ENCODE measurements at places on chromosomes 16 and 17.

- DNase-seq: no peak
These were observed 8.5 kb downstream of the TP53I13 start for GRCh38 chr17:29577001-29577370.

- DNase-seq: no peak
These were observed 40.9 kb upstream of the KCNJ16 start for GRCh38 chr17:70034158-70034557.

DNA sequence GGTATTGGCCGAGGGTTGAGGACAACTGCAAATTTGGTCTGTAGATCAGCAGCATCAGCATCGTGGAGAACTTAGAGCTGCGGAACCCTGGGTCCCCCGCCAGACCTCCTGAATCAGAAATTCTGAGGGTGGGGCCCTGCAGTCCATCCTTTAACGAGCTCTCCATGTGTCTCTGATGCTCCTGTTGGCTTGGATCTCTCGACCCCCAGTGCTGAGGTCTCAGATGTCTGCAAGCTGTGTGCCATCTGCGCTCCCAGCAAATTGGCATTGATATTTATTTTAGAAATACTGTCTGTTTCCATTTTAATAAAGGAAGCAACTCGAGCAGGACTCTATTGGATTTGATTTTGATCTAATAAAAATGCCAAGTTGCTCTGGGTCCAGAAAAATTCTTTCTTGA lies 250.0 kb downstream of the KATNIP start:
- peak; percentile 75 for DNase-seq

DNA sequence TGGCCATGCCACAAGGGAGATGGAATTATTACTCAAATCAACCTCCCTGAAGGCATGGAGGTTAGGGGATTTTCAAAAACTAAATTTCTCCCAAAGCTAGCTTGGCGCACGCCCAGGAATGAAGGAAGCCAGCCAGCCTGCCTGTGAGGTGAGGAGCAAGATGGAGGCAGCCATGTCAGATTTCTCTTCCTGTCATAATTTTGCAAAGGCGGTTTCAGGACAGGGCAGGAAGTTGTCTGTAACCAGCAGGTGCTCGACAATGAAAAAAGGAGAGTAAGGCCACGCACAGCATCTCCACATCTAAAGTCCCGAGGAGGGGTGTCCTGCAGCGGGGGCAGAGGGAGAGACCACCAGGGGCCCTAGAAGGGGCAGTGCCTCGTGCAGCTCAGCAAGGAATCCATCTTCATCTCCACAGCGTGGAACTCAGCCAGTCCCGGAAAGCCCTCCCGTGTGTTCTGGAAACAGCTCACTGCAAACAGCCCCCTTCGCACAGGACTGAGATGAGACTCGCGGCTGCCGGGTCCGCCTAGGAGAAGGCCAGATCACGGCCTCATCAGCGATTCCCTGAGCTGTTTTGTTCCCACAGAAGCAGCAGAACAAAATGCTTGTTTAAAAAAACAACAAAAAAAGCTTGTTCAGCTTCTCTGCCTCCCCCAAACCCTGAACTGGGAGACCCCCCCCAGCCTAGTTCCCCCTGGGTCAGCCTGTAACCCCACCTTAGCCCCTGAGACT lies 47.8 kb downstream of the SLC7A5 start:
- DNase-seq: no peak

- no peak for DNase-seq
These were observed 8.0 kb upstream of the PRSS27 start for GRCh38 chr16:2728034-2728433.

- DNase-seq: no peak
These were observed 29.9 kb upstream of the OR1G1 start for GRCh38 chr17:3157218-3157617.

DNA sequence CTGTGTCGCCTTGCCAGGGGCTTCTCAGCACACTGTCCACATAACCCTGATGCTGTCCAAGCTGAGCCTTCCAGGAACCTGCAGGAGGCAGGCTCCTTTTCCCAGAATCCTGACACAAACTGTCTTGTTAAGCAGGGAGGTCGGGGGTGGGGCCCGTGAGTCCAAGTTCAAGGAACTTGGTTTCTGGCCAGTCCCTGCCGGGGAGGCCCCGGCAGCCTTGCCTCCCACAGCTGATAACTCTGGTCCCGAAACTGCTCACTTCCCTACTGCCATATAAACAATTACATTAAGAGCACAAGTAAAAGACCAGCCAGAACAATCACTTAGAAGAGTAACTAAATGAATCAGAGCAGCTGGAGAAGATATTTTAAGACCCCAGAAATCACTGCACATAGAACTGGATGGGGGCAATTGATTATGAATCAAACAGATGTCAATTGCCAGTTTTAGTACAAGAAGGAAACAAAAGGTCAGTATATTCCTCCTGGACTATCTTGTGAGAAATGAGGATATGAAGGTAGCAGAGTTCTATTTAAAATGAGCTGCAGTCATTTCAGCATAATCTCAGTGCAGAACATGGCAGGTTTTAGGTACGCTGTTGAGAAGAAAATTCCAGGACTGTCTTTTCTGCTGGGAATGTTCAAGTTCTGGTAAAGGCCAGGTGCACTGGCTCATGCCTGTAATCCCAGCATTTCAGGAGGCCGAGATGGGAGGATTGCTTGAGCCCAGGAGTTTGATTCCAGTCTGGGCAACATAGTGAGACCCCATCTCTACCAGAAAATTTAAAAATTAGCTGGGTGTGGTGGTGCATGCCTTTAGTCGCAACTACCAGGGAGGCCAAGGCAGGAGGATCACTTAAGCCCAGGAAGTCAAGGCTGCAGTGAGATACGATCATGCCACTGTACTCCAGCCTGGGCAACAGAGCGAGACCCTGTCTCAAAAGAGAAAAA lies 169.8 kb downstream of the PITPNC1 start:
- no peak for DNase-seq

- DNase-seq: no peak
These were observed 34.8 kb downstream of the CYB5D2 start for GRCh38 chr17:4177806-4178205.

GRCh38 chr16:12091569-12092543 lies 115.3 kb downstream of the SNX29 start:
- DNase-seq: peak; percentile 40

- no peak for DNase-seq
These were observed 11.4 kb downstream of the PCTP start for GRCh38 chr17:55762086-55762858.

- no peak for DNase-seq
These were observed 839 bp downstream of the NKD1 start for GRCh38 chr16:50548909-50549560.

- DNase-seq: no peak
These were observed 2.7 kb downstream of the CBFA2T3 start for GRCh38 chr16:88974080-88974915.

GRCh38 chr16:67199808-67200198 lies 872 bp downstream of the ELMO3 start:
- DNase-seq: no peak

GRCh38 chr16:67672739-67673662 lies 6.4 kb downstream of the C16orf86 start:
- peak; percentile 32 for DNase-seq

DNA sequence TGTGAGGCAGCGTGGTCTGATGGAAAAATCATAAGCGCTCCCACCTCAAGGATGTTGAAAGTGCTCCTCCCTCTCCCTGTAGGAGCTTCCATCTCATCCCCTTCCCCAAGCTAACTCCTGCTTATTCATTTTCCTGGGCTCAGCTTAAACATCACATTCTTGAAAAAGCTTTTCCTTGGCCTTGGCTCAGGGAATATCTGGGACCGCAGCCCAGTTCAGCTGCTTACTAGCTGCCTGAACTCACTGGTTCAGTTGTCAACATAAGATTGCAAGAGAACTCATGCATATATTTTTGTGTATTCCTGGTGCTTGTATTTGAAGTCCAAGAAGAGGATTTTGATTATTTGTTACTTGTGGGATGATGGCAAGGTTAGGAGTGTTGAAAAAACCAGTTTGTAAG lies 91.5 kb downstream of the UTP18 start:
- no peak for DNase-seq

- no peak for DNase-seq
These were observed 360.9 kb downstream of the GRIN2A start for GRCh38 chr16:9821331-9821730.

GRCh38 chr17:6591599-6592158 lies 35.3 kb upstream of the PITPNM3 start:
- DNase-seq: no peak

- no peak for DNase-seq
These were observed 170.2 kb downstream of the CEP112 start for GRCh38 chr17:66021757-66022156.

DNA sequence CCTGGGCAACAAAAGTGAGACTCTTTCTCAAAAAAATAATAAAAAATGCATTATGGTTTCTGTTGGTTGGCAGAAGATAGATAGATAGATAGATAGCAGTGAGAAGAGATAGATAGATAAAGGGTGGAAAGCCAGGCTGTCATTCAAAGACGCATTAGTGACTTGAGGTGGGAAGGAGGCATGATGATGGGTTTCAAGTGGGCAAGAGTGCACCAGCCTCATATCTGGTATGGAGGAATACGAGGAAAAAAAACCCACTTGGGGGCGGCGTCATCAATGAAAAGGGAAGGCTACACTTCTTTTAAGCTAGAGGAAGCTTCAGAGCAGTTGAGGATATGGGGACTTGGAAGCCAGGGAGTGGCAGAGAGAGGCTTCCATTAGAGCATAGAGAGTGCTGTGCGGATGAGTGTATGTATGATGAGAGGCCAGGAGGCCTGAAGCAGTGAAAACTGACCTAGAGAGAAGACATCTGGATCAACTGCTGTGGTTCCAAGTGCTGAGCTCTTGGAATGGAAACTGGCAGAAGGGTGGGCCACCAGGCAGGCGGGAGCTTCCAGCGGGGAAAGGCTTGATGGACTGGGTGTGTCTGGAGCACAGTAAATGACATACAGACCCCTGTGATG lies 31.8 kb downstream of the CEP95 start:
- DNase-seq: no peak

DNA sequence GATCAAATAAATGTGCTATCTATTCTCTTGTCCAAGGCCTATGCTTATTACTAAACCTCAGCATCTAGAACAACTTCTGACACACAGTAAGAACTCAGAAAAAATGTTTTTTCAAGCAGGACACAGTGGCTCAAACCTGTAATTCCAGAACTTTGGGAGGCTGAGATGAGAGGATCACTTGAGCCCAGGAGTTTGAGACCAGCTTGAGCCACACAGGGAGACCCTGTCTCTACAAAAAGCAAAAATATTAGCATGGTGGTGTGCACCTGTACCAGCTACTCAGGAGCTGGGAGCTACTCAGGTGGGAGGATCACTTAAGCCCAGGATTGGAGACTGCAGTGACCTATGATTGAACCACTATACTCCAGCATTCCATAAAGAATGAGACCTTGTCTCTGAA lies 32.5 kb downstream of the USP32 start:
- DNase-seq: no peak

DNA sequence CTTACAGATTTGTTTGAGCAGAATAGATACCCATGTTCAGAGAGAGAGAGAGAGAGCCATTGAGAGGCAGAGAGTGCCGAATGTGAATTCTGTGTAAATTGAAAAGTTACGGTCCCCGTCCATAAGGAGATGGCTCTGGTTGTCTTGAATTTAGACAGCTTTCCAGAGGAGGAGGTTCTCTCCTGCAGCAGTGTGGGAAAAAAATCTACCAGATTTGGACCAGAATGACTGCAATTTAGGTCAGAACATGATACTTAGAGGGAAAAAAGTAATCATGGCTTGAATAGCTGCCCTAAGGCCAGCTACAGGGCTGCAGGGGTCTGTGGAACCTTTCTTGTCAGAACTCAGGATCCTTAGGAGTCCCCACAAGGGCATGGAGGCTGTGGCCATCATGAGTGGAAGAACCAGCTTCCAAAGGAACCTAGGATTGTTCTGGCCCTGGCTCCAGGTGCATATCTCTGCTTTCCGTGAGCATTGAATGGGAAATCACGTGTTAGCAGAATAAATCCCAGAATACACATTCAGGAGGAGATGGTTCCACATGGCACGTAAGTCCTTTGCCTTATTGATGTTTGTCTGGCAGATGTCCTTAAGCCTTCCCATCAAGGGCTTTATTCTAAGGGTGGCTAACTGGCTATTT lies 13.0 kb downstream of the PITPNC1 start:
- DNase-seq: no peak

- no peak for DNase-seq
These were observed 5.1 kb downstream of the COPS3 start for GRCh38 chr17:17275971-17276370.

DNA sequence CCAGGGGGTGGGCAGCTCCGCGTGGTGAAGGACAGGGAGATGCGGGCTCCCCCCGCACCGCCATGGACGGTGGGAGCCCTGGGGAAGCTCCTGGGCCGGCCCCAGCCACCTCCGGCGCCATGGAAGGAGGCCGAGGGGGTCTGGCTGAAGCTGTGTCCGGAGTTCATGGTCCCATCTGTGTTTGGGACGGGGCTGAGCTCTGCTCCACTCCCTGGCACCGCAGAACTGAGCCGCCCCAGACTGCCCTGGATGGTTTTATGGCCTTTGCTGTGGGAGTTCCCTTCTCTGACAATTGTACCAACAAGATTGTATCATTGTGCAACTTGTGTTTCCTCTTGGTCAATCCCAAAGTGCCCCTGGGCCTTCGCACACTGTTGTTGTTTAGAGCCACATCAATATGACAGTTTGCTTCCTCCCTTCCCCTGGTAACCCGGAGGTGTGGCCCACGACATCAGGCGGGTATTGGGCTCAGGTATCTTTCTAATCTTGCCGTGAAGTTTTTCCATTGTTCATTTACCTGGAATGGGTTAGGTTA lies 942 bp downstream of the KRT23 start:
- no peak for DNase-seq

DNA sequence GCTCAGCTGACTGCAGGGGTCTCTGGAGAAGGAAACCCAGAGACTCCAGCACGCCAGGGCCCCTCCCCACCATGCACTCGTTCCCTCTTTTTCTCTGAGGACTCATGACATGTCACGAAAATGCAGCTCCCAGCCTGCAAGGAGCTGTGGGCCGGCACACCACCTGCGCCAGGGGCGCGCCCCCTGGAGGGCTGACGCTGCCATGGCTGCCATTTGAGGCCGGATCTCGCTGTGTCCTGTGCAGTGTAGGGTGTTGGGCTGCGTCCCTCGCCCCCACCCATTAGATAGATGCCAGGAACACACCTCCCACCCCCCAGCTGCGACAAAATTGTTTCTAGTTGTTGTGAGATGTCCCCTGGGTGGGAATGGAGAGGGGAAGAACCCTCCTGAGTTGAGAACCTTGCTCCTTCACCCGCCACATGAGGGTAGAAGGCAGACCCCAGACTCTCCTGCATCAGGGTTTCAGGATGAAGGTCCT lies 8.2 kb downstream of the SYNGR2 start:
- DNase-seq: peak; percentile 23

GRCh38 chr17:17800504-17801021 lies 36.2 kb downstream of the SREBF1 start:
- no peak for DNase-seq

GRCh38 chr16:47358816-47359215 lies 102.0 kb downstream of the ITFG1 start:
- DNase-seq: no peak

- DNase-seq: no peak
These were observed 70.6 kb downstream of the MARCHF10 start for GRCh38 chr17:62737513-62737912.

Data from brain (organoid and tissue), 16 donors.